ENCODE measurements at places on chromosomes 7 and 10.

GRCh38 chr7:134420424-134421125 is 38.3 kb downstream of the AKR1B1 start:
- DNase-seq, result peak; percentile 75

DNA sequence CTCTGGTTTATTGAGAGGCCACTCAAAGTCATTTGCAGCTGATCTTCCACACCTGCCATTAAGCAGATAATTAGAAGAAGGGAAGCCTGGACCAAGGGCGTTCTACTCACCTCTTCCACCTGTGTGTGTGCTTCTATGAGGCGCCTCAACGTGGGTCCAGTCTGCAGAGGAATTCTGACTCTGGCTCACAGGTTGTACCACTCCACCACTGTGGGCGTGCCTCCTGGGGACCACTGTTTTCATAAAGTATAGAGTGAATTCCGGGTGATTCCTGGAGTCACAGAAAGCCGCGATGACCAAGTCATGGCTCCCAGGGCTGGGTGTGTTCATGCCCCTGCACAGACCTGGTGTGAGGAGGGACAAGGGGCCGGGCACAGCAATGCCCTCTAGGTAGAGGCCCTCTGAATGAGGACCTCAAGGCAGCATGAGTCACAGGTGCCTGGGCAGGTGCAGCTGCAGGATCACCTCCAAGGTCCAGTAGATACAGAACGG is 408.3 kb upstream of the MGMT start:
- DNase-seq, result no peak

GRCh38 chr7:155058896-155059295 is 11.2 kb upstream of the HTR5A start:
- DNase-seq, result no peak

DNA sequence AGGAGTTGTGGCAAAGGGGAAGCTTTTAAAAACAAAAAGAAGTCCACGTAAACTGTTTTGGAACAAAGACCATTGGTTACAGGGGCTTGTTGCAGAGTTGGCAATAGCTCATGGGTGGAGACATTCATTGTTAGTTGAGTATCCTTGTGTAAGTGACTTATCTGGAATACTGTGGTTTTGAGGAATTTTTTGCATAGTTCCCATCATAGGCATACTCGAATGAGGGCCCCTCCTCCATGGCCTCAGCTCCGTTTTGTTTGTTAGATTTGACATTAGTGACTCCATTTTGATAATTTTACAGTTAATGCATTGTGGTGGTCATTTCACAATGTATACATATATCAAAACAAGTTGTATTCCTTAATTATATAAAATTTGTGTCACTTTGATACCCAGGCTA is 12.8 kb upstream of the SMKR1 start:
- DNase-seq, result peak; percentile 91

DNA sequence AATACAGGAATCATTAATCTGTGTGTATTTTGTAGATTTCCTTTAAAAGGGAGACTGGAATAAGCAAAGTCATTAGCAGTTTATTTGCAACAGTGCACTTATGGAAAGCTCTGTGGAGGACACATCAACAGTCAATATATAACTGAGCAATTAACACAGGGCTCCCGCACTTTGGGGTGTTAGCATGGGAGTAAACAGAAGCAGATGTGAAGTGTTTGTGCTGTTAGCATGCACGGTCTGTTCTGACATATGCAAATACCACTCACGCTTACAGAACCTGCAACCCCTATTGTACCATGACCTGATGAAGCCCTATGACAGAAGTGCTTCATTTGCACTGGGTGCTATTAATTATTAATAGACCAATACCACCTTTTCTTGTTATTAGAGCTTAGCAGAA is 118.9 kb downstream of the PPP1R3A start:
- no peak for DNase-seq

DNA sequence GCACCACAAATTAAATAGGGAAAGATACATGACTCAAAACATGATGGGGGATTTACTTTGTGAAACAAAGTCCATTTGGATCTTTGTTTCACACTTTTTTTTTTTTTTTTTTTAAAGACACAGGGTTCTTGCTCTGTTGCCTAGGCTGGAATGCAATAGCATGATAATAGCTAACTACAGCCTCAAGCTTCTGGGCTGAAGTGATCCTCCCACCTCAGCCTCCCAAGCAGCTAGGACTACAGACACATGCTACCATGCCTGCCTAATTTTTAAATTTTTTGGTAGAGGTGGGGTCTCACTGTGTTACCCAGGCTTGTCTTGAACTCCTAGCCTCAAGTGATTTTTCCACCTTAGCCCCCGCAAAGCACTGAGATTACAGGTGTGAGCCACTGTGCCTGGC is 172.6 kb upstream of the KLF14 start:
- no peak for DNase-seq

- no peak for DNase-seq
Measured at GRCh38 chr10:26721561-26721960, 24.1 kb downstream of the PDSS1 start.

GRCh38 chr10:23158370-23158769 is 33.7 kb upstream of the PTF1A start:
- DNase-seq, result peak; percentile 73

- DNase-seq, result no peak
Measured at GRCh38 chr10:111962951-111963350, 220.6 kb downstream of the GPAM start.

DNA sequence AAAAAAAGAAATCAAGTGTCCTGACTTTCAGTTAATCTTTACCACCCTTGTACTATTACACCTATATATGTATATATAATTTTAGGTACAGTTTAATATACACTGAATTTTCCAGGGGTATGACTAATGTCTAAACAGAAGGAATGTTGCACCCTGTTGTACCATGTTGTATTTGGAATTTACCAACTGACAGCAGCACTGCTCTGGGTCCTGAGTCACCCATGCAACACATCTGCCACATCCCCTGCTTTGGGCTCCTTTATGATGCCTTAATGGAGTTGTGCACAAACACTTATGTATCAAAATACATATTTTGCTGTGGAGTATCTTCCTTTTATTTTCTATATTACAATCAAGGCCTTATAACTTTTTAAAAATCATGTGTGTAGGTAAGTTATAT is 21.2 kb downstream of the YAE1 start:
- DNase-seq, result no peak

DNA sequence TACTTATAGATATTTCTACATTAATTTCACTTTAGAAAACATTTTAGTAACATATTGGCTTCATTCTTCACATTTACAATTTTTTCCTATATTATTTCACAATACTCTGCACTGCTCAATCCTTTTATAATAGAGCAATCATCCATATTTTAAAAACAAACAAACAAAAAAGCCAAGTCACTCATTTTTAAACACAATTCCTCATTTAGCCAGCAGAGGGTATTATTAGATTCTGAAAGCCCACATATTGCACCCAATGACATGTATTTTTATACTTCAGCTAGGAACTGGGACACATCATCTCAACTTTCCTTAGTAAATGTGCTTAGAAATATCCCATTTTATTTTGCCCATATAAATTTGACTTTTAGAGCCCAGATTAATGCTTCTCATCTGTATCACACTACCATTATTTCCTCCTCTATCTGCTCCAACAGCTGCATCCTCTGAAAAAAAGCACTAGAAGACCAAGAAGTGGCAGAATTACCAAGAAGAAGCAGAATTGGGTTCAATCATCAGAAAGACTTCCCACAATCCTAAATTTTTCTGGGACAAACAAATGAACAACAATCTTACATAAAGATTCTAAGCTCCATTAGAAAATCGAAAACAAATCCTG is 29.5 kb downstream of the CTNNA3 start:
- DNase-seq, result peak; percentile 29

GRCh38 chr10:97854743-97855142 is 5.1 kb downstream of the GOLGA7B start:
- no peak for DNase-seq

DNA sequence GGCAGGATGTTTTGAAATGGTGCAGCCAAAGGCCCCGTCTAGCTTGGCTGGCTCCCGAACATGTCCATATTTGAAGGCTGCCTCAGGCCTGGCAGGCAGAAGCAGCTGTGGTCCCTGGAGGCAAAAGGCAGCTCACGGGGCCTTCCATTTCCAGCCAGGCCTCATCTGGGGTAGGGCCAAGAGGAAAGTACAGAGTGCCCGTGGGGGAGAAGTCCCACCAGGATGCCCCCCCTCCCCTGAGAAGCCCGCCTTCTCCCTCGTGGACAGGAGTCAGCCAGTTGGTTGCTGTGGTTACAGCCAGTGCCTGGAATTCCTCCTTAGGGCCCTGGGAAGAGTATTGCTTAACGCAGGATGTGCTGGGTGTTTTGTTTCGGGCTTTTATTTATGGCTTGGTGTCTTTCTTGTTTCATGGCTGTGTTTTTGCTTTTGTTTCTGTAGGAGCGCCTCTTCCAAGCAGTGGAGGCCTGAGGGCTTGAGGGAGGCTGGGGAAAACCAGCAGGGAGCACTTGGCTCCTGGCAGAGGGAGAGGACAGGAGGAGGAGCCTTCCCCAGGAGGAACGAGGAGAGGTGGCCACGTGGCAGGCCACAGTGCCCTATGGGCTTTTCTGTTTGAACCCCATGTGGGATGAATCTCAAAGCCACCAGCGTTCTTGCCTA is 45.4 kb downstream of the CHST3 start:
- DNase-seq, result peak; percentile 96

DNA sequence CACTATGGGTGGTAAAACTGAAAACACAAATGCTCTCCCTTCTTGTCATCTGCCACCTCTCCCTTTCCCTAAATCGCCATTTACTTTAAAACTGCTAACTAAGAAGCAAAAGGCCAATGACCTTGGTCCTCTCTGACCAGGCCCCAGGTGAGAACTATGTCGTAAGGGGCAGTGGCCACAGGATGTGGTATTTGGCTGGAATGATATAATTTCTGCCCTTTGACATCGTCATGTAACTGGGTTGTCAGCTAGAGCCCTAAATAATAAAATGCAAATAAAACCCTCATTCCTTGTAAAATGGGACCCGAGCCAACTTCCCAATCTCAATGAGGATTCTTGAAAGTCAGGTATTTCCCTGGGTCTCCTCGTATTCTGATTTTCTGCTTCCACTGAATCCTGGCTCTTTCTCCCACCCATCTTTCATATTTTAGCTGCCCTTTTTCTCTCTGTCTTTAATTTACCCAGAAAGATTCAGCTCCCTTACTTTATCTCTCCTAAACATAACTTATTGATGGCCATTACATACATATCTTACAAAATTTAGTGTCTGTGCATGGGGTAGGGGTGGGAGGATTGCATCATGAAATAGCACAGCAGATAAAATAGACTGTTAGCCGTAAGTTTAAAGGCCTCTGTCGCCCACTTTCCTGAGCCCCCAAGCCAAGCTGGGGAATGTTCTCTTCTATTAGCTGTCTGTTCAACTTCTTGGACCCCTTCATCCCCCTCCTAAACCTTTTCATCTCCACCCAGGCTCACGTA is 3.2 kb upstream of the EEPD1 start:
- DNase-seq, result no peak

DNA sequence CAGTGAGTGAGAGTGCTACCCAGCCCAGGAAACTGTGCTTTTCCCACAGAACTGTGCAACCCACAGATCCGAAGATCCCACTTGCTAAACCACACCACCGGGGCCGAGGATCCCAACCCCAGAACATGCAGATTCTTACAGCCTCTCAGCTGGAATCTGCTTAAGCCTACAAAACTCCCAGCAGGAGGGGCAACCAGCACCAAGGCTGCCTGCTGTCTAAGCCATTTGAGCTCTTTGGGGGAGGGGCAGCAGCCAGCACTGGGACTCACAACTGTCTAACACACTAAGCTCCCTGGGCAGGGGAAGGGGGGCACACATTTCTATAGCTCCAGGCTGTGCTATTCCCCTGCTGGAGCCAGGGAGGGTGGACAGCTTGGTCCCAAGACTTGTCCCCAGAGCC is 529.9 kb downstream of the XPNPEP1 start:
- DNase-seq, result no peak

DNA sequence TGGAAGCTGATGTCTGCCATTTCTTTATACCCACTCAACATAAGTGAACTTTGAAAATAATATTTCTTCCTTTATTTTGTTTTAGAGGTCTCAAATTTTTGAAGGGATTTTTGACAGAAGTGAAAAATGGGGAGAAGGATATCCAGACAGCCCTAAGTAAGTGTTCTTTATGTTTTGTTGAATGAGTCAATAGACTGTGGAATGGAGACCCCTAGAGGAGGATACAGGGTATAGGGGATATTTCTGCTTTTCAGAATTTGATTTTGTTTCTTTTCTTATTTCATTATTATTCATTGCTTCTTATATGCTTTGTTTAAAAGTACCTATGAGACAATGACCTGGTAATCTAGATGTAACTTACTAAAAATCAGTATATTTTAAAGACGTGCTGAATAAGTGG is 34.4 kb downstream of the PLEKHA8 start:
- peak; percentile 49 for DNase-seq

DNA sequence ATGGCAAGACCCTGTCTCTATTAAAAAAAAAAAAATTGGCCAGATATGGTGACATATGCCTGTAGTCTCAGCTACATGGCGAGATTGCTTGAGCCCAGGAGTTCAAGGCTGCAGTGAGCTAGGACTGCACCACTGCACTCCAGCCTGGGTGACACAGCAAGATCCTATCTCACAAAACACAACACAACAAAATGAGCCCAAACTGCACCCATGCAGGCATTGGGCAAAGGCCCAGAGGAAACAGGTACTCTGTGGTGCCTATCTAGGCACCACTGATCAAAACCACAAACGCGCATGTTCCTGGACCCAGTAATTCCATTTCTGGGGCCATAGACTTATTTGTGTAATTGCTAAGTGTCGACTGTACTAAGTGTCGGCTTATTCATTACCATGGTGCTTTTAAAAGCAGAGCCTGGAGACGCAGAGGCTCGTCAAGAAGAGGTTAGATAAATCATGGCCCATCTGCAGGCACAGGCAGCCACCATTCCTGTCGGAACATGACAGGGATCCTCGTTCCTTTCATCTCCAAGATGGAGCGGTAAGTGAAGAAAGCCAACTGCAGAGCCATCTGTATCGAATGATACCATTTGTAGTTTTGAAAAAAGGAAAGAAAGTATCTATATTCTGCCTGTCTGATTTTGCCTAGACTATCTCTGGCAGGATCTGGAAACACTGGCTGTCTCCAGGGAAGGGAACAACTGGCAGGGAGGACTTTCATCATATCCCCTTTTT is 160.4 kb upstream of the RHEB start:
- no peak for DNase-seq

GRCh38 chr10:47362199-47362598 is 14.0 kb downstream of the RBP3 start:
- no peak for DNase-seq

- DNase-seq, result no peak
Measured at GRCh38 chr10:119221666-119222065, 14.3 kb downstream of the GRK5 start.

DNA sequence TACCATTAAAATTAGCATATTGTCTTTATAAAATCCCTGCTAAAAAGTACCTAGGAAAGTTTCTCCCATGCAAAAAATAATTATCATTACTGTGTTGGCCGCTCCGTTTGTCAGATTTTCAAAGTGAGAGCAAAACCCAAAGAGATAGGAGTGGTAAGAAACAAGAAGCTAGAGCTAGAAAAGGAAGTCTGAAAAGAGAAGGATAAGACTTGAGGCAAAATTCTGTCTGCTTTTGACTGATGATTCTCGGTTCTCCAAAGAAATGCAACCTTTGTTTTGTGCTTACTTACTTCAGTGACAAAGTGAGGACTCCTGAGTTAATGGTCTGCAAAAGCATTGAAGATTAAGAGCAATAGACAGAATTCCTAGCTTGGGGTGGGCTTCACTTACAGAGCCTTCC is 33.3 kb upstream of the CAPZA2 start:
- DNase-seq, result no peak

GRCh38 chr10:94123258-94123995 is 129.7 kb downstream of the PLCE1 start:
- DNase-seq, result peak; percentile 89

GRCh38 chr7:38694326-38694725 is 63.2 kb upstream of the AMPH start:
- DNase-seq, result no peak

Measured in astrocyte of the hippocampus (primary cell).